ACHN (cell line): ENCODE measurements at places on chromosomes 2 and 18.

- DNase-seq, result no peak
These were observed 120.0 kb upstream of the TMEM200C start for GRCh38 chr18:6015364-6015763.

DNA sequence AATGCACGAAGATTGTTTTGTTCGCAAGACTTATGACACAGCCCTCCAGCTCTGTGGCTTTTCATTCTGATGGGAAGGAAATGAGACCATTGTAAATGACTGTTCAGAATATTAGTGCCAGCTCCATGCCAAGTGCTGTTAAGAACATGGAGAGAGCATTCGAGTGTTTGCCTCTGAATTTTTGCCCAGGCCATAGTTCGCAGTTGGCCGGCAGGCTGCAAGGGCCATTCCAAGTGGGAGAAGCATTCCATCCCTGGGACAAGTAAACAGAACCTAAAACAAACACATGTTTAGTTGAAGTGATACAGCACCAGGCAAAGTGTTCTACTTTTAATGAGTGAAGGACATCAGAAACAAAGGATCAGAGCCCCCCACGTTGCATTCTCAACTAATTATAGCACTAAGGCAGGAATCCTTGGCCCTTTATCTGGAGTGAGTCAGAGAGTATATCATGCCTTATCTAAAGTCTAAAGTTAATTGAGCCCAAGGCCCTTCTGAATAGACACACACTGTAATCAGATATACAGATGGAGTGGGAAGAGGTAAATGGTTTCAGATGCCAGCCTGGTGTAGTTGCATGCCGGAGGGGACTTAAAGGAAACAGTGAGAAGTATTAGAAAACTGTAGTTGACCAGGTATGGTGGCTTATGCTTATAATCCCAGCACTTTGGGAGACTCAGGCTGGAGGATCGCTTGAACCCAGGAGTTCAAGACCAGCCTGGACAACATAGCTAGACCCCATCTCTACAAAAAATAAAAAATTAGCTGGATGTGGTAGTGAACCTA, 53.3 kb downstream of the NEDD4L start:
- no peak for DNase-seq

DNA sequence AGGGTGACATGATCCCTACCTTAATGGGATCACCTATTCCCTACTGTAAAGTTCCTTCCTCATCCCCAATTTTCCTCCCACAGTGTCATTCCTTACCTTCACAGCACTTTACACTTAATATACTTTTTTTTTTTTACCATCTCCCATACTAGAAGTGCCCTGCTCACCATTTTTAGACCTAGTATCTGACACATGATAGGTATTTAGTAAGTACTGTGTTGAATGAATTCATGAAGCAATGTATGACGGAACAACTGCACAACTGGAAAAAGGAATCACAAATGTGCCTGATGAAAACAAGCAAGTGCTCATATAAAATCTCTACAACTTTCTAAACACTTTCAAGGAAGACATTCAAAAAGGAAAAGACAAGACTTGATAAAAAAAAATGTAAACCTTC, 77.0 kb upstream of the ST8SIA5 start:
- DNase-seq, result no peak

DNA sequence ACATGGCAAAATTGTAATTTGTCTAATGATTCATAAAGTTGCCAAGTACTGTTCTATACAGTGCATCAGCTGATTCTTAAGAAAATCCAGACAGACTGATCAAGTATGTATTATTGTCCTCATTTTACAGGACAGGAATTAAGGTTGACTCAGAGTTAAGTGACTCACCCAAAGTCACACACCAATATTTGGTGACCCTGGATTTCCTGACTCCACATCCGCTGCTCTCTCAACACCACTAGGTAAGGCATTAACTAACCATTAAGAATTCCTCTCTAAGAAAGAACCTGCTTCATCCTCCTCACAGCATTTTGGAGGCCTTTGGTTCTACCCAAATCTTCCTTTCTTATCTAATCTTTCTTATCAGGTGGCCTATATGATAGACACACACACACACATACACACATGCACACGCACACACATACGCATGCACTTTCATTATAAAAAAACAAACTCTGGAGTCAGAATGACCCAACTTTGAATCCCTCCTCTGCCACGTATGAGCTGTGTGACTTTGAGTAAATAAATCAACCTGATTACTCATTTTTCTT, 150.8 kb downstream of the ANKRD44 start:
- DNase-seq, result peak; percentile 45

- no peak for DNase-seq
These were observed 94.2 kb upstream of the DLX2 start for GRCh38 chr2:172196768-172197431.

- no peak for DNase-seq
These were observed 166.1 kb downstream of the ANKRD30B start for GRCh38 chr18:14914121-14914520.

GRCh38 chr2:68379184-68379708, 14.2 kb downstream of the PLEK start:
- DNase-seq, result no peak

DNA sequence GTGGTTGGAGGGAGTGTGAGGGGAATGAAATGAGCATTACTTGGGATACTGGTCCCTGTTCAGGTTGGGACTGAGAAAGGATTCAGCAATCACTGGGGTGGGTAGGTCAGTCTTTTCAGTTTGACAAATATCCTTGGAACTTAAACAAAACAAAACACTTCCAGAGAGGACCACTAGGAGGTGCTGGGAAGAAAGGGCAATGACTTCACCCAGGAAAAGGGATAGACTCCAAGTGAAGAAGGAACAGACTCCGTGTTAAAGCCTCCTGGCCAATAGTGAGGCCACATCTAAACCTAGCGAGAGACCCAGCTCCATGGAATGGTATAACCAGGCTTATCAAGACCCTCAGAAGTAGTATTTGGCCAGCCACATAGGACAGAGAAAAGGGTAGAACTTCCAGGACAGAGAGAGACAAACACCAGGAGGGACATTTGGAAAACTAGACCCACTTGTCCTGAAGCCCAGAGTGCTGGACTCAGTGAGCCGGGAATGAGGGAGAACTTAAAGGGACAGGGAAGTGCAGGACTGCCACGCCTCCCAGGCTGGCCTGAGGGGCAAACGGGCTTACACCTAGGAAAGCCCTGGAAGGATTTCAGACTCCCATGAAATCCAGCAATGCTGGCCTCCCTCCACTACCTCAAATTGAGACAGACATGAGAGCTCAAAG, 19.6 kb upstream of the KCNG3 start:
- DNase-seq, result peak; percentile 68

DNA sequence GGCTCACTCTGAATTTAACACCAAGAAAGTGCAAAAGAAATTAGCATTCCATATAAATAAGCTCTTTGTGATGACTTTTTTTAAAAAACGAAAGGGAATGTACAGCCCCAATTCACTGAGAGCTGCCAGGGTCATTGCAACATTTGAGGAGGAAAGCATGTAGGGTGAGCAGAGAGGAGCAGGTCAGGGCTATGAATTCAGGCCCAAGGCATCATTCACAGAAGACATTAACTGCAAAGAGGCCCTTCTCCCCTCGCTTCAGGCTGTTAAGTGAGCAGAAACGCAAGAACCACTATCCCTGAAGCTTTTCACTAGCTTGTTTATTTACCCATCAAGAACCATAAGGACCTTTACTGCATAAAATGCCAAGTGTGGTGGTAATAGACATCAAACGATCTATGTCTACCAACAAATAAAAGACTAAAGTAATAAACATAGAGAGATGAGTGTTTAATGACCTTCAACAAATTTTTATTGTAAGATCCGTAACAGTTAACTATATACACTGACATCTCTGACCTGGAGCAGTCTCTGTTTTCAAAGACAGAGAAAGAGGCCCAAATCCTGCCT, 333.1 kb upstream of the HNRNPA3 start:
- no peak for DNase-seq
